Endothelial cell of umbilical vein (primary cell): ENCODE measurements at places on chromosomes 12 and 14. TPM values are rescaled to one million over a fixed set of nuclear protein-coding genes. Genes with fewer than 3 reads are reported as not detected.
A peak's percentile ranks its signal among the peaks of the same experiment; 100 is the strongest.

DNA sequence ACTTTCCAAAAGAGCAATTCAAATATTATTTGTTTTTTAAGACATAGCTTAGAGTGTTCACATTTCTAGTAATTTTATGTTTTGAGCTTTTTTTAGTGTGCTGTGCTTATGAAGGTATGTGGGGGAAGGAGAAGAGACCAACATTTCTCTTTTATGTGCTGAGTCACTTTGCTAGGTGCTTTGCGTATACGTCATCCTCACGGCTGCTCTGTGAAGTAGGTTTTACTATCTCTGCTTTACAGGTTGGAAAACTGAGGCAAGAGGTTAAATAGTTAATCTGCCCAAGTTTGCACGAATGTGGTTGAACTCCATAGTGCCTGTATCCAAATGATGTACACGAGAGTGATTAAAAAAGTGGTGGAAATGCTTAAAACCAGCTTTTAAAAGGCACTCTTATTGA is 75.9 kb downstream of the AEBP2 start:
- DNase-seq = no peak

PLEKHH1 gene
- total RNA-seq = 0.35 and 0.71 TPM in 2 replicates

ALG10B gene
- 6.3 and 9.0 TPM in 2 replicates for total RNA-seq

SCN8A gene
- total RNA-seq = 20.2 and 20.4 TPM in 2 replicates

DNA sequence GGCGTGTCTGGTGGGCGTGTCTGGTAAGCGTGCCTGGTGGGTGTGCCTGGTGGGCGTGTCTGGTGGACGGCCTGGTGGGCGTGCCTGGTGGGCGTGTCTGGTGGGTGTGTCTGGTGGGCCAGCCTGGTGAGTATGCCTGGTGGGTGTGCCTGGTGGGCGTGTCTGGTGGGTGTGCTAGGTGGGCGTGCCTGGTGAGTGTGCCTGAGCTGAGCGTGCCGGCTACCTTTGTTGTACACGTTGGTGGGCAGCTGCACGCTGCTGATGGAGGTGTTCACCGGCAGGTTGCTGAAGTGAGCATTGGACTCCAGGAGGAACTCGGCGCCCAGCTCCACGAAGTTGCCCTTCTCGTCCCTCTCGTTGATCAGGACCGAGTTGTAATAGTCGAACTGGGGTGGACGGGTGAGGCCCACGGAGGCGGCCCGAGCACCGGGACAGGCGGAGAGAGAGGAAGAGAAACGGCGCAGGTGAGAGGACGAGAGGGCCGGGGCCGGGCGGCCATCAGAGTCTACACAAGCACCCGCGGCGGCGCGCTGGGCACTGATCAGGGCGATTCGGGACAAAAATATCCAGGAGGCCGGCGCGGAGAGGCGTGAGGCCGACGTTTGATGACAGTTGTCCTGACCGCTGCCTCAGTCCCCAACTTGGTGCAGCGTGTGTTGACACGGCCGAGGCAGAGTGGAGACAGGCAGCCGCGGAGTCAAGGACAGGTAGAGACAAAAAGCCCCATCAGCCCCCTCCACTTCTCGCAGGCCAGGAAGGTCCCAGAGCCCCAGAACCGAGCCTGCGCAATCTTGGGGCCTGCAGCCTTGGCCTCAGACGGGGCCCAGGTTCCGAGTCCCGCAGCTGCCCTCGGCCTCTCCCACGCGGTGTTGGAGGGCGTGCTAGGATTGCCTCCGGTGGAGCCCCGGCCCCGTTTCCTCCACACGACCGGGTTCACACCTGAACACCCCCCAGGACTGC is 10.5 kb downstream of the CACNA2D4 start:
- DNase-seq = peak; percentile 6

DNA sequence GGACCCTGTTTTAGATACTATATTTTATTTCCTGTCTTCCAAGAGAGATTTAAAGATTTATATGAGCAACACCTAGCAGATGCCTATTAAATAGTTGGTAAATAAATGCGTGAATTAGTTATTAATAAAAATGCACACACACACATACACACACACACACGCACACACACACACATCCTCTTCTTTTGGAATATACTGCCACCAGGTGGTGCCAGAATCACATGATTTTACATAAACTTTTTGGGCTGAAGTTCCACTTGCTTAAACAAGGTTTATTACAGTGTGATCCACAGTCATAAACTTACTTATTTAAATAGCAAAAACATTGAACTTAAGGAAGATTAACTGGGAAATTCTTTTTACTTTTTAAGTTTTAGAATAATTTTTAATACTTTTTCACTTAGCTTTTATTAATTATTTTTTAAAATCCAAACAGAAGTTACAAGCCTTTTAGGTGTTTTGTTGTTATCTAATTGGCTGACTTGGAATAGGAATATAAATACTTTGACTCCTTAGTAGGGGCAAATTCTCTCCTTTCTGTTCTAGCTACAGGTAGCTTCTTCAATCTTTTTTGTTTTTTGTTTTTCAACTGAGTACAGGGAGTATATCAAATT is 17.5 kb downstream of the RAD51B start:
- DNase-seq = peak; percentile 82

GRCh38 chr14:62908506-62908905 is 136.8 kb downstream of the KCNH5 start:
- DNase-seq = no peak

DNA sequence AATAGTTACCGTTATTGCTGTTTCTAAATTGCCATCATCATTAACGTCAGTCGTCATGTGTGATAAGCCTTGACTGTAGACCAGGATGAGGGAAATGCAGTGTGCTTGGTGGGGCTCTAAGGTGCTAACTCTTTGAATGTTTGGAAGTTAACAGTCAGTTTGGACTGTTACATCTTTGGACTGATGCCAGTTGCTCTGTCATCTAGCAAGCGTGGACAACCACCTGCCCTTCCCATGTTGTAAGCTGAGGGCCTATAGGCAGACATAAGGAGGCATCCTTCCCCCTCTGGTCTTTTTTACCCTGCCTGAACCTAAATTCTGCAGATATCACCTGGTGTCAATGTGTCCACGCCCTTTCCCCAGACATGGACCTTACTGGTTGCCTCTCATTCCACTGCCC is 94.4 kb downstream of the PPP2R5C start:
- DNase-seq = no peak

DNA sequence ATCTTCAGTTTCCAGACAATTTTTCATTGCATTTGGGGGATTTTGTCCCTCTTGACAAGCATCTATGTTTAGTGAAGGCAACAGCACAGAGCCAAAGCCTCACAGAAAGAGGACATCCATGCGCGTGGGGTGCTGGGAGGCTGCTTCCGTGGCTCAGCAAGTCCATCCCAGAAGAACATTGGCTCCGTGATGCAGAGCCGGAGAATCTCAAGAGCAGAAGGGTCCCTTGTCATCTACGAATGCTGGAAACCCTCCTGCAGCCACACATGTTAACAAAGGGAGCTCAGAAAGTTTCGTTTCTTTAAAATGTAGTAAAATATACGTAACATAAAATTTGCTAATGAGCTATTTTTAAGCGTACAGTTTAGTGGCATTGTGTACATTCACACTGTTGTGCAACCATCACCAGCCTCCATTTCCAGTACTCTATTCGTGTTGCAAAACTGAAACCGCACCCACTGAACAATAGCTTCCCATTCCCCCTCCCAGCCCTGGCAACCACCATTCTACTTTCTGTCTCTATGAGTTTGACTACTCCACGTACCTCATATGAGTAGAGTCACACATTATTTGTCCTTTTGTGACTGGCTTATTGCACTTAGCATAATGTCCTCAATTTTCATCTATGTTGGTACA is 185.9 kb downstream of the TTC7B start:
- DNase-seq = no peak

HSP90AA1 gene
- total RNA-seq = 504 and 540 TPM in 2 replicates

SYCP3 gene
- total RNA-seq = 0.25 and 0.29 TPM in 2 replicates

GRCh38 chr12:131473741-131474709 is 236.9 kb upstream of the SFSWAP start:
- DNase-seq = no peak

ESR2 gene
- total RNA-seq = 0.58 TPM in 1 of 2 replicates, not detected in the other

DNA sequence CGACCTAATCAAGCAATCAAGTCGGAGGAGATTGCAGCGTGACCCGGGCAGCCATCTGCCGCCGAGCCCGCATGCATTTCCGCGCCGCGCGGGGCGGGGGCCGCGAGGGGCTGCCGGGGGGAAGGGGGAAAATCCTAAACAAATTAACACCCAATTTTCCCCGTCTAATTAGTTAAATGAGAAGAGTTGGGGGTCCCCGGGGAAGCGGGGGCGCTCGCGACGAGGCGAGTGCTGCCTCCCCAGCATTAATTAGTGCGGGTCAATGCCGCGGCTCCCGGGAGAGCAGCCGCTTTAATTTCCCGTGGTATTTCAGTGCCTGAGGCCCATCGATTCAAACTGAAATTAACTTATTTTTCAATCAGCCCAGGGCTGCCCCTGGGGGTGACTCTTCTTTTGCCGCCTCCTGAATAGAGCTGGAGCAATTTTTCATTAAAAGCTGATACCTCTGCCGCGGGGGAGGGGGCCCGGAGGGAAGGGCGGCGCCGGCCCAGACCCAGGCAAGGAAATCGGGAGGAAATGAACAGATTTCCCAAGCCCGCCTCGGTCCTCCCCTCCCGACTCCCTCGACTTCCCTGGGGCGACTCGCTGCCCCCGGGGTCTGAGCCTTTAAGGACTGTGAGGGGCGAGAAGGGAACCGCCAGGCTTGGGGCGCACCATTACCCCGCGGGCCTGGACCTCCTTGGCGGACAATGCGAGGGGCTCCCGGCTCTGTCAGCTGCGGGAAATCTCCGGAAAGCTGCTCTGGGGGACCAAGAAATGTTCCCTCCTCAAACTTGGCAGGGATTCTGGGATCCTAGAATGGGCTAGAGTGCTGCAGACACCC is 18.9 kb downstream of the VSX2 start:
- no peak for DNase-seq

FNTB gene
- total RNA-seq = 21.0 and 24.5 TPM in 2 replicates

DNA sequence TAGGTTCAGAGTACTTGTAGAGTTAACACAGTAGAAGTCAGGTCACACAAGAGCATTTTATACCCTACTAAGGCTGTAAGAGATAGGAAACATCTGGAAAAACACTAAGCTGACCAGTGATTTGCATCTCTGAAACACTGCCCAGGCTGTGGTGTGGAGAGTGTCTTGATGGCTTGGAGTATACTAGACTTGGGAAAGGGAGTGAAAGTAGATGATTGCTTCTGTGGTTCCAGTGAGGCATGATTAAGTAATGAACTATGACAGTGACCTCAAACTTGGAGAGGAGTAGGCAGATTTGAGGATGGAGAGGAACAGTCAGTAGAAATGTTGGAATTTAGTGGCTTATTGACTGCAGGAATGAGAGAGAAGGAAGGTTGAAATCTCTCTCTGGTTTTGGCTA is 201.2 kb downstream of the FLRT2 start:
- no peak for DNase-seq

DNA sequence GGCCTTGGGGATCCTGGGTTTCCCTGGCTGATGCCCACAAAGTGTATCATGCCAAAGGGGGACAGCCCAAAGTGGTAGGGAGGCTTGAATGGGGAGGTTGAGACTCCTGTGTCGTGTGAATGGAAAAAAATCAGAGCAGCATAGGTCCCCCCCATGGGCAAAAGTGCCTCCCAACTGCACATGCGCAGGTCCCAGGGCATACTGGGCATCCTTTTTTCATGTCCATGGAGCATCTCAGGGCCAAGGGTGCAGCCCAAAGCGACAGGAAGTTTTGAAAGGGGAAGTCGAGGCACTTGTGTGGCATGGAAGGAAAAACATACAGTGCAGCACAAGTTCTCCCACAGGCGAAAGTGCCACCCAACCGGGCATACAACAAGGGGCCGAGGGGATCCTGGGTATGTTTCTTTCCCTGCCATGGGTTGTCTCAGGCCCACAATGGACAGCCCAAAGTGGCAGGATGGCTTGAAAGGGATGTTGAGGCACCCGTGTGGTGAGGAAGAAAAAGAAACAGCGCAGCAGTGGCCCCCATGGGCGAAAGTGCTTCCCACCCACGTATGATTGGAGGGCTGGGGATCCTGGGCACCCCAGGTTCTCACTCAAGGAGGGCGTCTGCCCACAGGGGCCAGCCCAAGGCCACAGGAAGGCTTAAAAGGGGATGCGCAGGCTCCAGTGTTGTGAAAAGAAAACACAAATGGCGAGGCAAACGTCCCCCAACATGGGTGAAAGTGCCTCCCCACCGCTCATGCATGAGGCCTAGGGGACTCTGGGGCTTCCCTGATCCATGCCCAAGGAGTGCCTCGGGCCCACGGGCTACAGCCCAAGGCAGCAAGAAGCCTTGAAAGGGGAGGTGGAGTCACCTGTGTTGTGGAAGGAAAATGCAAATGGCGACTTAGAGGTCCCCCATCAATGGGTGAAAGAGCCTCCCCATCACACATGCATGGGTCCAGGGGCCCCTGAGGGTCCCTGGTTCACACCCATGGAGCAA is 573.7 kb downstream of the ALG10 start:
- DNase-seq = no peak
